ENCODE measurements at places on chromosomes 2 and 18. TPM values are rescaled to one million over a fixed set of nuclear protein-coding genes. Genes with fewer than 3 reads are reported as not detected.

The STAT1 gene
- 77.8 TPM for polyA plus RNA-seq

The G6PC2 gene
- 0.05 TPM for polyA plus RNA-seq

The CHRNG gene
- 0.48 TPM for polyA plus RNA-seq

The STK17B gene
- 59.5 TPM for polyA plus RNA-seq

The APLF gene
- 2.4 TPM for polyA plus RNA-seq

The ANKRD30BL gene
- polyA plus RNA-seq = 0.34 TPM

The OSBPL6 gene
- 5.7 TPM for polyA plus RNA-seq

The HOXD13 gene
- polyA plus RNA-seq = 0.11 TPM

The FABP1 gene
- polyA plus RNA-seq = 1.4 TPM

The INHBB gene
- polyA plus RNA-seq = 9.0 TPM

The INHA gene
- polyA plus RNA-seq = 0.71 TPM

The DPP10 gene
- 0.02 TPM for polyA plus RNA-seq

The RSAD2 gene
- 8.2 TPM for polyA plus RNA-seq

The INPP5D gene
- polyA plus RNA-seq = 42.0 TPM

The ZNF236 gene
- polyA plus RNA-seq = 4.0 TPM

The CFAP53 gene
- polyA plus RNA-seq = 2.1 TPM

The CYP27A1 gene
- polyA plus RNA-seq = 24.7 TPM

The PROC gene
- 2.5 TPM for polyA plus RNA-seq

The CRYGC gene
- polyA plus RNA-seq = not detected

The ABCB11 gene
- polyA plus RNA-seq = 0.09 TPM

The NEMP2 gene
- polyA plus RNA-seq = 1.9 TPM

The SLC23A3 gene
- polyA plus RNA-seq = 2.6 TPM

The PARD3B gene
- polyA plus RNA-seq = 1.0 TPM

The SERPINB12 gene
- 4.0 TPM for polyA plus RNA-seq

The NETO1 gene
- 2.1 TPM for polyA plus RNA-seq

The IL36RN gene
- polyA plus RNA-seq = 2.4 TPM

The CHRNA1 gene
- polyA plus RNA-seq = 4.2 TPM

The RGPD8 gene
- polyA plus RNA-seq = 1.8 TPM

The TLX2 gene
- polyA plus RNA-seq = 0.11 TPM

The LRRTM1 gene
- polyA plus RNA-seq = 0.05 TPM

The ZBTB7C gene
- polyA plus RNA-seq = 0.73 TPM

The KDM3A gene
- polyA plus RNA-seq = 46.1 TPM

The MERTK gene
- 16.5 TPM for polyA plus RNA-seq

The SKOR2 gene
- polyA plus RNA-seq = under 0.01 TPM

The SH2D6 gene
- polyA plus RNA-seq = 0.55 TPM

The TGOLN2 gene
- 33.4 TPM for polyA plus RNA-seq

The ANKRD53 gene
- 0.71 TPM for polyA plus RNA-seq

The RNF144A gene
- 4.0 TPM for polyA plus RNA-seq

The LMAN1 gene
- polyA plus RNA-seq = 24.2 TPM

The FER1L5 gene
- 0.09 TPM for polyA plus RNA-seq

The ERFE gene
- 0.96 TPM for polyA plus RNA-seq

The ONECUT2 gene
- polyA plus RNA-seq = 0.02 TPM

The SLC9A4 gene
- polyA plus RNA-seq = 0.66 TPM

The RTP5 gene
- polyA plus RNA-seq = 3.7 TPM

The SLC8A1 gene
- polyA plus RNA-seq = 0.46 TPM

The SIX3 gene
- 0.11 TPM for polyA plus RNA-seq

The ACSL3 gene
- 32.9 TPM for polyA plus RNA-seq

The IER3IP1 gene
- 15.5 TPM for polyA plus RNA-seq

The ELOA2 gene
- polyA plus RNA-seq = not detected

The TDRD15 gene
- polyA plus RNA-seq = 0.07 TPM

The SP110 gene
- polyA plus RNA-seq = 42.8 TPM

The PID1 gene
- polyA plus RNA-seq = 5.2 TPM

The GCG gene
- 3.7 TPM for polyA plus RNA-seq

The MBD1 gene
- polyA plus RNA-seq = 48.9 TPM

The C2orf80 gene
- polyA plus RNA-seq = 0.07 TPM

The CXCR1 gene
- polyA plus RNA-seq = 0.37 TPM

Data from thymus (tissue), 14 donors.